ENCODE measurements at places on chromosomes 11 and 22.

DNA sequence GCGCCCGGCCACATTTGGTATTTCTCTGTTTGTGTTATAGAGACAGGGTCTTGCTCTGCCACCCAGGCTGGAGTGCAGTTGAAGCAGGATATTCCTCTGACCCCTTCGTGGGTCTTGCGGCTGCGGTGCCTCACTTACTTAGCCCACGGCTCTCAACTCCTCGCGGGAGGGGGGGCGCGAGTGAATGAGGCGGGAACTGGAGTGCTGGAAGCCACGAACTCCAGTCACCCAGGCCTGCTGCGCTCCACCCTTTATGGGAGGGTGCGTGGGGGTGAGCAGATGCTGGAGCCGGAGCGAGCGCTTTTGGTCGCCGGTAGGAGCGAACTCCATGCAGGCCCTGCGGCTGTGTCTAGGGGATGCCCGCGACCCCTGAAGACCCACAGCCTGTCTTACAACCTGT is 1.8 kb downstream of the C11orf54 start:
- DNase-seq, result no peak

- no peak for DNase-seq
These were observed 13.8 kb downstream of the ATP5MG start for GRCh38 chr11:118415062-118415738.

DNA sequence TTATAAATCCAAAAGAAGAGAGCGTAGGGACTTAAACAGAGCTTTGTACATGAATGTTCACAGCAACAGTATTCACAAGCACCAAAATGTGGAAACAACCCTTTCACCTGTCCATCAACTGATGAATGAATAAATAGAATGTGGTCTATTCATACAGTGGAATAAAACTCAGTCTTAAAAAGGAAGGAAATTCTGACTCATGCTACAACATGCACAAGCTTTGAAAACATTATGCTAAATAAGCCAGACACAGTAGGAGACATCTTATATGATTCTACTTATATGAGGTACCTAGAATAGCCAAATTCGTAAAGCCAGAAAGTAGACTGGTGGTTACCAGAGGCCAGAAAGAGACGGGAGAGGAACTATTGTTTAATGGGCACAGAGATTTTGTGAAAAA is 74.3 kb downstream of the SHANK2 start:
- DNase-seq, result no peak

GRCh38 chr11:17768547-17768946 is 34.0 kb downstream of the KCNC1 start:
- DNase-seq, result no peak

- no peak for DNase-seq
These were observed 2.0 kb downstream of the FAM83F start for GRCh38 chr22:39996732-39997131.

- DNase-seq, result no peak
These were observed 78.6 kb downstream of the MAML2 start for GRCh38 chr11:96264364-96264763.

DNA sequence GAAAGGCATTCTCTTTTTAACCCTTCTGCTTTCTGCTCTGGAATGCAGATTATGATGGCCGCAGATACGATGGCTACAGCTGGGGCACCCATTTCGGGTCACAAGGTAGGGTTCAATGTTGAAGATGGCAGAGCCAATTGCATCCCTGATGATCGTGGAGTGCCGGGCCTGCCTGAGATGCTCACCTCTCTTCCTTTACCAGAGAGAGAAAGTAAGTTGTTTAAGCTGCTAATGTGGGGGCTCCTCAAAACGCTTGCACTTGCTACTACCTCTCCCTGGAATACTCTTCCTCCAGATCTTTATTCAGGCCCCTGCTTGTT is 50.8 kb upstream of the PRDM11 start:
- DNase-seq, result no peak

DNA sequence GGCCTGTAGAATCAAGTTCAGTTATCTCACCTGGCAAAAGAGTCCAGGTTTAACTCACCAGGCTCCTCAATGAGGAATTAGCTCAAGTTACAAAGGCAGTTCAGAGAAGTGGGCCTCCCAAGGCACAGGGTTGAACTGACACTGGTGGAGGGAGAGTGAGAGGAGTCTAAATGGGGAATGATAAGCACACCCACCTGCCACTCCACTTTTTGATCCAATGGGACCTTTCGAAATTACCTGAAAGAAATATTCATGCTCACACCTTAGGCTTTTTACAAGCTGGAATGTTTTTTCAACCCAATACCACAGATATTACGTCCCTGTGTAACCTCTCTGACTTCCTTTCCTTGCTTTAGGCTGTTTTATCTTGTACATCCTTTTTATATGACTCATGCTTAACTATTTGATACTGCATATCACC is 642.7 kb upstream of the TENM4 start:
- DNase-seq, result no peak

DNA sequence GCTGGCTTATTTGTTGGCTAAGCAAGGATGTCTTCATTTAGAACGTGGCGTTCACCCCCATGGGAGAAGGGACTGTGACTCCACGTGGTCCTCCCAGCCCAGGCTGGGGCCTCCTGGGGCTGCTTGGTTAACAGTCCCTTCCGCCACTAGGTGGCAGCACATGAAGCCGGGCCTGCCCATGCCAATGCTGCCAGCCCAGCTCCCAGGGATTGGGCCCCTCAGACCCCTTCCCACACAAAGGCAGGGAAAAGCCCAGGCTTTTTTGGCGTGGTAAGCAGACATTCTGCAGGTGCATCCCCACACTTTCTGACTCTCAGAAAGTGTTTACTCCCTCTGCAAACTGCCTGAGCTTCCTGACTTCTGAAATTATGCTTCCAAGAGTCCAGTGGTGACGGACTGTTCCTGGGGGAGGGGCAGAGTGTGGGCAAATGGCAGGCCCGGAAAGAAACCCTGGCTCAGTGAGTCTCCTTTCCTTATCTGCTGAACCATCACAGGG is 3.1 kb downstream of the CBX6 start:
- DNase-seq, result peak; percentile 20

GRCh38 chr22:44455151-44455962 is 42.7 kb downstream of the RTL6 start:
- no peak for DNase-seq

- no peak for DNase-seq
These were observed 15.5 kb upstream of the RASD2 start for GRCh38 chr22:35524966-35525686.

Measured in KG1 (cell line).